Retinal pigment epithelial cell (primary cell): ENCODE measurements at places on chromosomes 5 and 9.

DNA sequence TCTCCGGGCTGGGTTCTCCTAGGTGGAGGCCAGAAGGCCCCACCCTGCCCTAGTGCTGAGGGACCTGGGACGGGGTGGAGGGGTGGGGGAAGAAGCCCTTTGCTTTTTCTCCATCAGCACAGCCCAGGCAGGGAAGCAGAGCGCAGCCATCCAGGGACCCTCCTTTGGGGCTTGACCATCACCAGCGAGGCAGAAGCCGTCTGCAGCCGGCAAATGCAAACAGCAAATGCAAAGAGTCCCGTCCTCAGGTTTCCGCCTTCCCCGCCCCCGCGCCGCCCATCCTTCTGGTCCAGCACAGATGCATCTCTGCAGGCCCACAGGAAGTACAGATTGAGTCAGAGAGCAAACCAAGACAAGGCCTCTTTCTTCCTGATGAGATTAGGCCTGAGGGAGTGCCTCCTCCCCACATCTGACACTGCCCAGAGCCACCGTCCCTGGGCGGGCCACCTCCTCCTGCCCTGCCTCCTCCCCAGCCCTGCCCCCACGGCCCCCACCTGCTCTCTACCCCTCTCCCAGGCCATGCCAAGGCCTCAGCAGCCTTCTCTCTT, 23.4 kb downstream of the CORO2A start:
- no peak for DNase-seq

DNA sequence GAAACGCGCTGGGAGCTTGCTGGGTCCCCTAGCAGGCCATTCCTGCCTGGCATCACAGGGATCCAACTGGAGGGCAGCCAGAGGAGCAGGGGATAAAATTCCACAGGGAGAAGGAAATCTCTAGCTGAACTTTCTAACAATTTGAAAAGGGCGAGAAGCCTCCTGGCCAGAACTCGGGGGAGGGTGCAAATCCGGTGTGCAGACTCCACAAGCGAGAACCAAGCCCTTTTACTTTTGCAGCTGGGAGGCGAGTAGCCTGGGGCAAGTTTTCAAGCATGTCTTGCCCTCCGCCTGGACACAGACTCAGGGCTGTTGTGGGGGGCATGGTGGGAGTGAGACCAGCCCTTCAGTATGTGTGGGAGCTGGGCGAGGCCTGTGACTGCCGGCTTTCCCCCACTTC, 14.3 kb upstream of the POU5F2 start:
- DNase-seq = peak; percentile 8

- no peak for DNase-seq
Measured at GRCh38 chr5:27414099-27414498, 375.7 kb upstream of the CDH9 start.

DNA sequence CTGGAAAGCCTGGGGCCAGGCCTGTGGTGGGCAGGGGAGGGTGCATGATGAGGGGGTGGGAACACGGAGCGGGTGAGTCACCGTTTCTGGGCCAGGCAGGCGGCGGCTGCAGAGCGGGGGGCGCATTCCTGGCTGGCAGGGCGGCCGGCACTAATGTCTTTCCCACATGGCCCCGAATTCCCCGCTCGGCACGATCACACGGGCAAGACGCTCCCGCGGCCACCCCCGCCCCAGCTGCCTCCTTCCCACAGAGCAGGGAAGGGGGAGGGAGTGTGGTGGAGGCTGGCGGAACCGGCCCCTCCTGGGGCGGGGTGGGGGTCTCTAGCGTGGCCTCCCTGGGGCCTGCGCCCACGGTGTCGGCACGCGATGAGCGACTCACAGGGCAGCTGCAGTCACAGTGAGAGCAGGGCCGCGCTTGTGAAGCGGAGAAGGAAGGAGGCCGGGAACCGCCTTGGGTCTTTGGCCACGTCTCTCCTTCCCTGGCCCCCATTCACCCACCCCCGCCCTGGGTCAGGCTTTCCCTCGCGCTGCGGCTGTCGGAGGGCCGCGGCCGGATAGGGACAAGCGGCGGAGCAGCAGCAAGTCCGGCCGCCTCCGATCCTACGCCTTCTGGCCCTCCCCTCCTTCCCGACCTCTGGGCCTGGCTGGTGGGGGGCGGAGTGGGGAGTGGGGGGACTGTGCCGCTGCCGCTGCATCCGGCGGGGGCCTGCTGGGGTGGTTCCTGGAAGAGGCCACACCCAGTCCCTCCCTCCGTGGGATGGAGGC, 48.9 kb downstream of the CXXC5 start:
- peak; percentile 92 for DNase-seq

DNA sequence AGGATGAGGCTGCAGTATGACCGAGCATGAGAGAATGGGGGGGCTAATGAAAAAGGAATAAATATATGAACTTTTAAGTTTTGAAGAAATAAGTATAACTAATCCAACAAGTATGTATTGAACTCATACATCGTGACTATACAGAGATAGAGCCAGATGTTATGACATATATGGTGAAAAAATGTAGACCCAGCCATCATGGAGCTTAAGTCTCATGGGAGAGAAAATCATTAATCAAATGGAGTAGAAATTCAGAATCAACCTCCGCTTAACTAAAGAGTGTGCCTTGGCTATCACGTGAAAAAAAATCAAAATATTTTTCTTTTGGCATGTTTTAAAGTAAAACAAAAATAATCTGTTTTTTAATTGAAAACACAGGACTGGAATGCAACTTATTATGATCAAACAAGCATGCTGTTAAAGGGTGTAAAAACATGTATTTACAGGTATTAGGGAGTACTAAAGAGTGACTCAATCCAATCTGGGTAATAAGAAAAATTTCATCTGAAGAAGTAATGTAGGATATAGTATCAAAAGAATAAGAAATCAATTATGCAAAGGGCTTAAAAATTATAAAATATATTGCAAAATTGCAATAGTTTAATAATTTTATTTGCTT, 868.5 kb upstream of the NUDT12 start:
- no peak for DNase-seq

- DNase-seq = no peak
Measured at GRCh38 chr9:20815923-20816703, 132.1 kb downstream of the FOCAD start.

DNA sequence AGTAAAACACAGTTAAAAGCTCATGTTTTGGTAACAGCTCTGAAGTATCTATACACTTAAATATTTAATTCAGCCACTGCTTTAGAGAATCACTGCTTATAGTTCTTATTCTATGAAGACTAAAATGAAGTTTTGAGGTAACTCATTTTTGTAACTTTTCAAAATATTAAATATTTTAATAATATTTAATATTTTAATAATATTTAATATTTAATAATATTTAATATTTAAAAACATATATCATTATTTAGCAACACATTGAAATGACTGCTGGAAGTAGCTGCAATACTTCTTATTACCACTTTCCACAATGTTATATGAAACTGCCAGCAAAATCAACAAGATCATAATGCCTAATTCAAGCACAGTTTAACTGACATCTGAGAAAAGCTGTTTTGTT, 18.7 kb upstream of the GCNT4 start:
- DNase-seq = no peak

- no peak for DNase-seq
Measured at GRCh38 chr5:150082374-150082773, 4.0 kb downstream of the CSF1R start.

GRCh38 chr5:54774281-54775170, 210.9 kb downstream of the ESM1 start:
- DNase-seq = no peak

GRCh38 chr5:115068239-115069086, 101.2 kb downstream of the TRIM36 start:
- peak; percentile 3 for DNase-seq

DNA sequence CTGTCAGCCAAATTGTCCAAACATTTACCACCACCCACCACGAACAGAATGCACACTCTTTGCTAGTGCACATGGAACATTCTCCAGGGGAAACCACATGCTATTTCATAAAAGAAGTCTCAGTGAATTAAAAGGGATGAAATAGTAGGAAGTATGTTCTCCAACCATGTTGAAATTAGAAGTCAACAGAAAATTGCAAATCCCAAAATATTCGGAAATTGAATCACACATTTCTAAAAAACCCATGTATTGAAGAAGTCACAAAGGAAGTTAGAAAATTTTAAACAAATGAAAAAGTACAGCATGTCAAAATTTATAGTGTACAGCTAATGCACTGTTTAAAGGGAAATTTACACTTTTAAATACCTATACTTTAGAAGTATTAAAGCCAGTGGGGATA, 50.8 kb downstream of the TGFBR1 start:
- no peak for DNase-seq

DNA sequence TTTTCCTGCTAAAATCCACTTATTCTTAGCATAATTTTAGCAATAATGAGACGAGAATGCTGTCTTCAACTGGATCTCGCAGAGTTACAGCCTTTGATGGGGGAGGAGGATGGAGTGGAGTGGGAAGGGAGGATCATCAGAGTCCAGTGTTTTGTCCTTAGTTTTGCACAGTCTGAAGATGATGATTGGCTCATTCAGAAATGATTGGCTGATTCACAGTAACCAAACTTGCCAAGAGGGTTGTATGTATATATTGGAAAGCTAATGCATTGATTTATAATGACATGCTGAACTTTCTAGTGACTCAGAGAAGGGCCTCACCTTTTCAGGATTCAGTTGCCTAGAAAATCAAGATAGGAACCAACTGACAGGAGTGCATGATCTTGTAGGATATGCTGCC, 448.0 kb downstream of the CCDC171 start:
- no peak for DNase-seq

DNA sequence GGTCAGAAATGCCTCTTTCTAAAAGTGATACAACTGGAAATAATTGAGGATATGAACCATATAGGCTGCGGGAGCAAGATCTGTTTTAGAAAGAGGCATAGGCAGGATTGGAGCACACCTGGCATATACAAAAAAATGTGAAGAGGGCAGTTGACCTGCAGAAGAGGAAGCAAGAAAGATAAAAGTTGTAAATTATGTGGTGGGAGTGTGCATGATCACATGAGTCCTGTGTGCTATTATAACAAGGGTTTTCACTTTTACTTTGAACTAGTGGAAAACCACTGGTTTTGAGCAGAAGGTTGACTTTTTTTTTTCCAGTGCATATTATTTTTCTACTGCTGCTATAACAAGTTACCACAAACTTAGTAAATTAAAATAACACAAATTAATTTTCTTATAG, 489.3 kb downstream of the ANXA1 start:
- DNase-seq = no peak

- DNase-seq = no peak
Measured at GRCh38 chr9:125745018-125745417, 2.2 kb upstream of the PBX3 start.

GRCh38 chr5:114857941-114858551, 311.7 kb downstream of the TRIM36 start:
- DNase-seq = no peak

DNA sequence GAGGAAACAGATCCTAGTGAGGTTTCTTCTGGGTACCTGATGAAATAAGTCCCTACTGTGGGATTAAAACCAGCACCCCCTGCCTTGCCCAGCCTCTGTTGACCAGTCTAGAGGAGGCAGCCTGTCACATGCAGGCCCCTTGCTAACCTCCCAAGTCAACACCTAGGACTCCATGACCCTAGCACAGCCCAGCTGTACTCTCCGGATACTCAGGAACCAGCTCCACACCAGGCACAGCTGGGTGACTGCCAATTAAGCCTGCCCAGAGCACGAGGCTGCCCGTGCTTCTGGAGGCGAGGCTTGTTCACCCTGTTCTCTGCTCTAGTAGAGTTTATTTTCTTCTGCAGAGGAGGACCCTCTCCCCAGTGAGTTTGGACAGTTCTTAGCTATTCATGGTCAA, 92.5 kb downstream of the SNX24 start:
- no peak for DNase-seq

GRCh38 chr5:179232091-179232735, 113.0 kb downstream of the ADAMTS2 start:
- DNase-seq = no peak

DNA sequence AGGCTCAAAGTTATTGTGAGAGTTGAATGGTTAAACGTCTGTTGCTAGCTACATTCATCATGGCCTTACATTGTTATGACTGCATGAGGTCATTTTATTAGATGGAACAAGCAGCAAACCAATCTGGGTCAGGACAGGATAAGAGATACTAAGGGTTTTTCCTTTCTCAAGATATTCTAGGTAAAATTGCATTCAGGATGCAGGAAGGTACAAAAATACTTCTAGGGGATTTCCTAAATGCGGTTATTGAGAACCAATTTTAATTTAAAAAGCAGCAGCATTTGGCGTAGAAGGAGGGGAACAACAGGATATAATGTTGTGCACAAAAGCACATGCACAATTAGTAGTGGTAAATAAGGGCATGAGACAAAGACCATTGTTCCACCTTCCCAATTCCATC, 39.2 kb upstream of the LURAP1L start:
- no peak for DNase-seq
